ENCODE measurements at places on chromosomes 1 and 21.

GRCh38 chr1:211603191-211603701 lies 24.3 kb upstream of the SLC30A1 start:
- DNase-seq, result peak; percentile 75

GRCh38 chr1:23879809-23880208 lies 11.7 kb upstream of the FUCA1 start:
- DNase-seq, result no peak

DNA sequence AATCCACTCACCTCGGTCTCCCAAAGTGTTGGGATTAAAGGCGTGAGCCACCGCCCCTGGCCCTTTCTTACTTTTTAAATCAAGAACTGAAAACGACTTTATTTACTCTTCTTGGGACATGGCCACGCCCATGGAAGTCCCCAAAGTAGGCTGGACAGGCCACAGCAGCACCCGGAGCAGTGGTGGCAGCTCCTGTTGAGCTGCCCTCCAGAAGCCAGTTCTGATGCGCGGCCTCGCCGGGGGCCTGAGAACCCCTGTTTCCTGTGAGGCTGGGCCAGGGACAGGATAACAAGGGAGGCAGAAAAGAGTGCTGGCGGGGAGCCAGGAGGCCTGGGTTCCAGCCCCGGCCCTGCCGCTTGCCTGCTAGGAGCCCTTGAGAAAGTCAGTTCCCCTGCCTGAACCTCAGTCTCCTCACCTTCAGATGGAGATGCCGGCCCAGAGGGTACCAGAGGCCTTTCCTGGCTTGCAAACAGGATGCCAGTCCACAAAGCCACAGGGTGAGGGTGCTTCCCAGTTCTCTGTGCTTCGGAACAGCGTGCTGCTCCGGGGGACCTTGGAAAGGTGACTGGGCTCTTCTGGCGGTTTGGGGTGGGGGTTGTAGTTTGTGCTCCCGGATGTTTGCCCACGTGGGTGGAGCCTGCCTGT lies 59.4 kb downstream of the RUNX3 start:
- no peak for DNase-seq

DNA sequence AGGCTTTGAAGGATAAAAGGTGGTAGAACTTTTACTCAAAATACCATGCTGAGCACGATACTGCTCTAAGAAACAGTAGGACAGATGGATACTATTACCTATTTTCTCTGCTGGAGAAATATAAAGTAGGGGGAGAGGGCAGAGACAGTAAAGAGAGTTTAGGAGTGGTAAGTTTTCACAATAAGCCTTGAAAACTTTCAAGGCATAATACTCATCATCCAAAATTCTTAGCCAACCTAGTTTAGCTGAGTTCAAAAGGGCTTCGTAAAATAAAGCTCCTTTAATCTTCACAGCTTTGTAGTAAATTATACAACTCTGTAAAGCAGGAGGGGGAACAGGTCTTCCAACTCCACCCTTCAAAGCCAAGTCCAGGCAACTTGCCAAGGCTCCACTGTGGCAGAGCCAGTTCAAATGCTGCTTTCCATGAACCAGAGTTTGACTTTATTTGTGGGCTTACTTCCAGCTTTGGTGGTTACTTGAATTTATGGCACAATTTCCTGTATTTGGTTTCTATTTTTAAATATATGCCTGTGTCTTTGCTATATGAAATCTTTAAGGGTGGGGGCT lies 15.5 kb downstream of the TEX38 start:
- peak; percentile 52 for DNase-seq

GRCh38 chr1:169514566-169515270 lies 29.0 kb upstream of the SLC19A2 start:
- DNase-seq, result no peak

DNA sequence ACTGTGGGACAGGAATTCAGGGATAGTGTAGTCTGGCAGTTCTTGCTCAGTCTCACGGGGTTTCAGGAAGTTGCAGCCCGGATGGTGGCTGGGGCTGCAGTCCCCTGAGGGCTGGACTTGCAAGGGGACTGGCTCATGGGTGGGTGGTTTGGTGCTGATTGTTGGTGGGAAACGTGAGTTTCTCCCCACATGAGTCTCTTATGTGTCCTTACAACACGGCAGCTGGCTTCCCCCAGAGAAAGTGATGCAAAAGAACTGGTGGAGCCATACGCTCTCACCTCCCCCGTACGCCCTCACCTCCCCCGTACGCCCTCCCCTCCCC lies 64.9 kb downstream of the EVA1C start:
- DNase-seq, result no peak

- peak; percentile 43 for DNase-seq
These were observed 124.2 kb downstream of the ATP6V1G3 start for GRCh38 chr1:198416296-198416695.

Measured in GM23248 (cell line).